ENCODE measurements at places on chromosomes 1 and 21. TPM values are rescaled to one million over a fixed set of nuclear protein-coding genes. Genes with fewer than 3 reads are reported as not detected.

Gene SLFNL1
- total RNA-seq: 0.67 TPM

DNA sequence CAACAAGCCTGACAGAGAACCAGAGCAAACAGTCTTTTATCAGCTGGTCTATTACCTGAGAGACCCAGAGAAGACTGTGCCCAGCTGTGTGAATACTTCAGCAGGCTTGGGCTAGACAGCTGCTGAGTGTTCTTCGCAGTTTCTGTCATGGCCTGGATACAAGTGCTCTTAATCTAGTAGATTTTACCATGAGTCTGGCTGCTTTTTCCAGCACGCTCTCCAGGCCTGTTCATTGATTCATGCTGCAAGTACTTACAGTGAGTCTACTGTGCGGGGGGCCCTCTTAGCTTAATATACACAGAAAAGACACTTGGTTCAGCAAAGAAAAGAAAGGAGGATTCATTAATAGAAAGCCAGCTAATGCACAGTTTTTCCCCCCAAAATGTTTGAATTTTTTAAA, 48.5 kb downstream of the RGS7 start:
- no peak for DNase-seq
- no peaks in the 10 kb centered on the region for H3K4me1 ChIP-seq
- no peak overlapping the region for H3K27ac ChIP-seq
- H3K36me3 ChIP-seq: no peaks in the 10 kb centered on the region
- no peaks in the 10 kb centered on the region for H3K27me3 ChIP-seq

DNA sequence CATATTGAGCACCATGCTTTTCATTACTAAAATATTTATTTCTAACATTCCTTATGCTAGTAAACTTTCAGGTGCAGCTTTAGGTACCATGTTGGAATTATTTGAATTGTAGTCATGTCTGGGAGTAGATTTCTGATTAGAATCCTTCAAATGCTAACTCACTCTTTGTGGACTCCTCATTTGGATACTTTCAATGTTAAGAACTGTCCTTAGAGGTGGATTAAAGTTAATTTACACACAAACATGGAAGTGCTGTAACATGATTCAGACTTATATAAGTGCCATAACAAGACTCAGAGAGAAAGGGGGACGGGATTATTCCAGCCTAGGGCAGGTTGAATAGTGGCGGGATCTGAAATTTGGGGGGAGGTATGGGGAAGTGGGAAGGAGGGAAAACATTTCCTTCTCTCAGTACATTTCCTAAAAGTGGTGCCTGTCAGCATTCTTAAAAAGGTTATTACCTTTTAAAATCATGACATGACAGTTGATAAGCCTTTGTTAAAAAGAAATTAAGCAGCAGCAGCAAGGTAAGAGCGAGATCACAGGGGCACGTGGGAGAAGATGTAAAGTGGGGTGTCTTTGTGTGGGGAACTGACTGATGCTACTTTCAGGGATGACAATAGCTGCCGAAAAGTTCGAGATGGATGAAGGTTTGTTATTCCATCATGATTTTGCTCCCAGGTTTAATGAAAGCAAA, 44.4 kb downstream of the HHAT start:
- DNase-seq: no peak
- H3K4me3 ChIP-seq: peak overlapping the region; percentile 12
- no peaks in the 10 kb centered on the region for H3K36me3 ChIP-seq
- peak overlapping the region; percentile 89 for H3K27ac ChIP-seq
- H3K4me1 ChIP-seq: peaks cover 25% of the 10 kb centered on the region
- no peaks in the 10 kb centered on the region for H3K27me3 ChIP-seq

- no peak for DNase-seq
- H3K36me3 ChIP-seq: no peaks in the 10 kb centered on the region
- no peak overlapping the region for H3K4me3 ChIP-seq
These were observed 126.8 kb upstream of the TNR start for GRCh38 chr1:175870217-175870616.

DNA sequence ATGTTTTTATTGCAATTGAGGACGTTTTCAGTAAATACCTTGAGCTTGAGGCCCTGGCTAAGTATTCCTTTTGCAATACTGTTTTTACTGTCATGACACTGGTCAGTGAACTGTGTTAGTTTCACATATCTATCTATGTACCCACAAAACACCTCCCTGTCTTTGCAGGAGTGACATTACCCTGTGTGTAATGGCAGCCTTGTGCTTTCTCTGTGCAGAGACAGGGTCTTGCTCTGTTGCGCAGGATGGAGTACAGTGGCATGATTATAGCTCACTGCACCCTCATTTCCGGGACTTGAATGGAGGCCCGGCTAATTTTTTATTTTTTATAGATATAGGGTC, 8.9 kb downstream of the YBX1 start:
- no peak overlapping the region for H3K4me3 ChIP-seq
- peaks cover 27% of the 10 kb centered on the region for H3K4me1 ChIP-seq
- no peak overlapping the region for H3K27ac ChIP-seq
- H3K27me3 ChIP-seq: no peaks in the 10 kb centered on the region

- H3K27ac ChIP-seq: no peak overlapping the region
- peaks cover 34% of the 10 kb centered on the region for H3K36me3 ChIP-seq
- no peaks in the 10 kb centered on the region for H3K27me3 ChIP-seq
- H3K4me1 ChIP-seq: peaks cover 46% of the 10 kb centered on the region
These were observed 12.8 kb downstream of the LGALS8 start for GRCh38 chr1:236536540-236536939.
